Nephron progenitor cell (in vitro differentiated cells): ENCODE measurements at places on chromosomes 12 and 14.
A peak's percentile ranks its signal among the peaks of the same experiment; 100 is the strongest.

DNA sequence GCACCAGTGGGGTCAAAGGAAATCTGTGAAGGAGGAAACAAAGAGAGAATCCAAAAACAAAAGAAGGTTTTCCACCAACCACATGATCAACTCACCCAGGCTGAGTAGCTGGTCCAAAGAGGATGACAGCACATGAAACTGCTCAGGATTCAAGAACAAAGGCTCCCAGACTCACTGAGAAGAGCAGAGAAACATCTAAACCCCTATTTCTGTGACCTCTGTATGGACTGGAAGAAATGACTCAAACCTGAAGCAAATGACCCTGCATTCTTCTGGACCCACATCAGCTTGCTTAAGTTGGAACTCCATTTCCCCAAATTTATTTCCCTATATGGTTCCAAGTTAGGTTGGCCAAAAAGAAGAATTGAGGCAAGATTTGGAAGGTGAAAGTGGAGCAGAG is 26.3 kb downstream of the TC2N start:
- H3K36me3 ChIP-seq, result no peaks in the 10 kb centered on the region
- DNase-seq, result no peak
- no peak overlapping the region for H3K27ac ChIP-seq

DNA sequence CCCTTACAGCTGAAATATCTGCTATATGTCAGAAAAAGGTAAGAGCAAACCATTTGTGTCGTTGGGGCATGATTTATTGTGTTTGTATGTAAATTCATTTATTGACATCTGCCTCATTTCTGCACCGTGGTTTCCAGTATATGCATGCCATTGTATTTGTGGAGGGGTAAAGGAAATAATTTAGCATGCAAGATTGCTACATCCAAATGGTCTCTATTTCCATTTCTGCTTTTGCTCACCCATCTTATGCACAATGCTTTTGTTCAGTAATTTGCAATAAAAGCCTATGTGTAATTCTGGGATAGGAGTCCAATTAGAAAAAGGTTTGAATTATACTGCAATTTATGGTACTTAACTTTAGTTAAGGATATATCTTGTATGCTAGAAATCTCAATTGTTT is 101.8 kb downstream of the UNC79 start:
- no peak overlapping the region for H3K27ac ChIP-seq
- no peak overlapping the region for H3K4me3 ChIP-seq
- no peaks in the 10 kb centered on the region for H3K36me3 ChIP-seq
- H3K4me1 ChIP-seq, result no peaks in the 10 kb centered on the region
- DNase-seq, result no peak

- H3K4me3 ChIP-seq, result no peak overlapping the region
- peaks cover 32% of the 10 kb centered on the region for H3K4me1 ChIP-seq
- no peak for DNase-seq
- H3K36me3 ChIP-seq, result no peaks in the 10 kb centered on the region
- no peak overlapping the region for H3K27ac ChIP-seq
- H3K27me3 ChIP-seq, result peaks cover 16% of the 10 kb centered on the region
Measured at GRCh38 chr14:52073251-52073650, 4.4 kb upstream of the NID2 start.

DNA sequence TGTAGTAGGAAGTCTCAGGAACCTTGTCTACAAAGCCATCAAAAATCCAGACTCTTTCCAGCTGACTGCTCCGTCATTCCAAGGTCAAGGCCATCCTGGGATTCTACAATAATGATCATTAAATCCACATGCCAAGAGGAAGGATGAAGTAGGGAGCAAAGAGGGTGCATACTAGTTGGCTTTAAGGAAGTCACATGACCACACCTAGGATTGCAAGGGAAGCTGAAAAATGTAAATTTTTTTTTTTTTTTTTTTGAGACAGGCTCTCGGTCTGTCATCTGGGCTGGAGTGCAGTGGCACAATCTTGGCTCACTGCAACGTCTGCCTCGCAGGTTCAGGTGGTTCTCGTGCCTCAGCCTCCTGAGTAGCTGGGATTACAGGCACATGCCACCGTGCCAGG is 7.3 kb upstream of the MRPL42 start:
- peaks cover 6% of the 10 kb centered on the region for H3K27me3 ChIP-seq
- no peaks in the 10 kb centered on the region for H3K4me1 ChIP-seq
- no peak overlapping the region for H3K27ac ChIP-seq
- no peaks in the 10 kb centered on the region for H3K36me3 ChIP-seq

- peaks cover 39% of the 10 kb centered on the region for H3K4me1 ChIP-seq
- no peak overlapping the region for H3K27ac ChIP-seq
- DNase-seq, result no peak
- H3K4me3 ChIP-seq, result no peak overlapping the region
- peaks cover 33% of the 10 kb centered on the region for H3K27me3 ChIP-seq
Measured at GRCh38 chr12:5807090-5807414, 138.0 kb downstream of the ANO2 start.

DNA sequence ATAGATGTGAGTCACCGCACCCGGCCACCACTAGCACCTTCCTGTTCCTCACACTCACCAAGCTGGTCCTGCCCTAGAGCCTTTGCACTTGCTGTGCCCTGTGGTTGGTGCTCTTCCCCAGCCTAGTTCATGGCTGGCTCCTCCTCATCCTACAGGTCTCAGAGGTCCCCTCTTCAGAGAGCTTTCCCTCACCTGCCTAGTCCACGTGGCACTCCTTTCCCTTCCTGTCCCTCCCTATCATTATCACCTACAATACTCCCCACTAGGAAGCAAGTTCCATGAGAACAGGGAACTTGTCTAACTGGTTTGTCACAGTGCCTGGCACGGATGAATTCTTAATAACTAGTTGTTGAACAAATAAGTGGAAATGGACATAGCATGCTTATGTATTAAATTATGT is 24.0 kb upstream of the TMED10 start:
- no peaks in the 10 kb centered on the region for H3K36me3 ChIP-seq
- peaks cover 21% of the 10 kb centered on the region for H3K27me3 ChIP-seq
- peaks cover 12% of the 10 kb centered on the region for H3K4me1 ChIP-seq
- no peak overlapping the region for H3K27ac ChIP-seq

DNA sequence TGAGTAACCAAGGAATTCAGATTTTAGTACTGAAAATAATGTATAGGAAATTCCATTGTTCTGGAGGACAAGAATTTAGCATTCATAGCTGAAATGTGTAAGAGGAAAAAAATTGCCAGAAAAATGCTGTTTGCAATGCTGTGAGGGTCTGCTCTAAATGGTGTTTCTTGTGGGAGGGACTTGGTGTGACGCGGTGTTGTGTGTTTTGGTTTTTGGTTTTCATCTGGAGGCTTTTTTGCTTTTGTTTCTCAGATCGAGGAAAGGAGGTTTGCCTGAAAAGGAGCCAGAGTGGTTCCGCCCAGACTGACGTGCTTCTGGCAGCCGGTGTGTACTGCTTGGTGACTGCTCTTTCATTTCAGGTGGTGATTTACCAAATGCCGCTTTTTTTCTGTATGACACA is 211.8 kb upstream of the HMGA2 start:
- H3K36me3 ChIP-seq, result peaks cover 7% of the 10 kb centered on the region
- peak overlapping the region; percentile 73 for H3K27ac ChIP-seq
- peaks cover 21% of the 10 kb centered on the region for H3K4me1 ChIP-seq
- DNase-seq, result no peak
- H3K4me3 ChIP-seq, result no peak overlapping the region
- peaks cover 5% of the 10 kb centered on the region for H3K27me3 ChIP-seq

DNA sequence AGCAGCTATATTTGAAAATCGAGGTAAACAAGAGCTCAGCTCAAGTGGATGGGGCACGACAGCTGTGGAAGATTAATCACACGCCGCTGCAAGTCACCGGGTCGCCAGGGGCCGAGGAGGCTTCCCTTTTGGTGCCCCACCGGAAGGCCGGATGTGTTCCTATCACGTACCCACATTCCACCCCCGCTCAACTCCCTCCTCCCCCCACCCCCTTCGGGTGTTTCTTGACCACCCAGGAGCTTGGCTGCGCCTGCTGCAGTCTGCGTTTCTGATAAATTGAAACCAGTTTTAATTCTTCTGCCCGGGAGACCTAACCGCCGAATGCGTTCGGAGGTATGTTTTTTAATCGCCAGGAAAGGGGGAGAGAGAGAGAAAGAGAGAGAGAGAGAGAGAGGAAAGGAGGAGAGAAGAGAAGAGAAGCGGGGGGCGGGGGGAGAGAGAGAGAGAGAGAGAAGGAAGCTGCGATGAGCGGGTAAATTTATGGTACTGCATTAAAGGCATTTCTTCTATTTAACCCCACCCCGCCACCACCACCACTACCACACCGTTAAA is 1.8 kb downstream of the SLC8A3 start:
- peaks cover 2% of the 10 kb centered on the region for H3K27me3 ChIP-seq
- peak overlapping the region; percentile 98 for H3K27ac ChIP-seq
- no peaks in the 10 kb centered on the region for H3K36me3 ChIP-seq
- H3K4me3 ChIP-seq, result peak overlapping the region; percentile 93
- DNase-seq, result peak; percentile 75
